Stimulated activated CD4-positive, alpha-beta T cell treated with anti-CD3 and anti-CD28 coated beads, Interleukin-1b, Interleukin-23, amount 100 ng/mL, for 48 hours (primary cell): ENCODE measurements at places on chromosomes 3 and 15.

GRCh38 chr15:83922649-83923294 lies 268.8 kb downstream of the ADAMTSL3 start:
- DNase-seq: no peak

DNA sequence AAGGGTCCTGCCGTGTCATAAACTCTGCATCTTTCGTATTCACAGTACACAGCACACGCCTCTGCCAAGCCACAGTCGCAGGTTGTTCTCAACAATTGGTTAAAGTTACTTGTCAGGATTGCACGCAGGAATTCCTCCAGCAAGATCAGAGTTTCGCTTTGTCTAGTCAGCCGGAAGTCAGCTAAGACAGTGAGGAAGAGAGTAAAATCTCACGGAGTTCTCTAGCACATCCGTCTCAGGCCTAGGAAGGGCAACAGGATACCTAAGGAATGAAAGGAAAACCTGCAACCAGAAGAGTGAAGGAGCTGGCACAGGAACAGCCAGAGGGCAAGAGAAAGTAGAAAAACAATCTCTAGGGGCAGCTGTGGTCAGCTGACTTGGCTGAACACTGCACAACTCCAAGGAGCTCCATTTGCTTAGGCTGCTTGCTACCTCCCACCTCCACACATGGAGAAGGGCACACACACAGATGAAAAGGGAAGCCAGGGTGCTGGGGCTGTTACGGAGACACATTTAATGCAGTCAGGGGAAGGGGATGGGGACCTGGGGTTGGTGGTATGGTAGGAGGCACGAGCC lies 23.7 kb downstream of the RORA start:
- no peak for DNase-seq

DNA sequence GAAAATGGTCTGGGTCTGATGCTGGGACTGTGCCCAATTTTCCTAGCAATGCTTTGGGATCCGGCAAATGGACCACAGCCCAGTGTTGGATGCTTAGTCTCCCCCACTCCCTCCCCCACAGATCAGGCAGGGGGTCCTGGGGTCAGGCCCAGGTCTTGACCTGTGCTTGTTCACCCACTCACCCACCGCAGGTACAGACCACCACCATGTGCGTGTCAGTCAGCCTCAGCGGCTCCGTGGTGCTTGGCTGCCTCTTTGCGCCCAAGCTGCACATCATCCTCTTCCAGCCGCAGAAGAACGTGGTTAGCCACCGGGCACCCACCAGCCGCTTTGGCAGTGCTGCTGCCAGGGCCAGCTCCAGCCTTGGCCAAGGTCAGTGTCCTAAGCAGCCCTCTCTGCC lies 10.6 kb downstream of the GRM2 start:
- DNase-seq: no peak

DNA sequence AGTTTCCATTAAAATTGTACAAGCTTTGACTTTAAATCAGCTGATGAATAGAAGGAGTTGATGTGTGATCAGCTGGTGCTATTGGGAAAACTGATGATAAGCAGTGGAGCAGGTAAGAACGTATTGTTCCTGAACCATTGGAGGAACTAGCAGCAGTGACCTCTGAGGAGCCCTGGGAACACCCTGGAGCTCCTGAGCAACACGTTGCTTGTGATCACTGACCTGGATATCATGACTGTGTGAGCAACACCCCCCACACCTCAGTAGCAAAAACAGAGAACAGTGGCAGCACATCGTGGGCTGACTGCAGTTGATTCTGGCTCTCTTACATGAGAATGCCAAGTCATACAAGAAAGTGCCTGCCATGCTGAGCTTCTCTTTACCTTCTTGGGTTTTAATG lies 72.9 kb downstream of the BLM start:
- no peak for DNase-seq

DNA sequence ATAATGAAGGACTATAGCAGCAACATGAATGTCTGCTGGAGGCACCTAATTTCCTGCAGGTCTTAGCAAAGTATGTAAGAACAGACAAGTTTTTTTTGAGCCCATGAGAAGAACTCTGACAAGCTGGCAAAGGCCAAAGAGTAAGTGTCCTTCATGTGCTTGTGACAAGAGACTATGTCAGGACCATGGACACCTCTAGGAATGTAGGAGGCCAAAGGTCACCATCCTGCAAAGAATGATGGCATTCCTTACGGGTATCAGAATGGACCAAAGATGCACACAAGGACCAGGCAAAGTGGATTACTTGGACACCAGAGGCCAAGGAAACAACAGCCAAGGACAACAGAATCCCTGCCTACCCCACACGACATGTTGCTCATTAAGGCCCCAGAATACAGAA lies 858.5 kb upstream of the CFAP20DC start:
- DNase-seq: no peak

- no peak for DNase-seq
Observed at GRCh38 chr3:3625544-3626271, 173.5 kb upstream of the LRRN1 start.

DNA sequence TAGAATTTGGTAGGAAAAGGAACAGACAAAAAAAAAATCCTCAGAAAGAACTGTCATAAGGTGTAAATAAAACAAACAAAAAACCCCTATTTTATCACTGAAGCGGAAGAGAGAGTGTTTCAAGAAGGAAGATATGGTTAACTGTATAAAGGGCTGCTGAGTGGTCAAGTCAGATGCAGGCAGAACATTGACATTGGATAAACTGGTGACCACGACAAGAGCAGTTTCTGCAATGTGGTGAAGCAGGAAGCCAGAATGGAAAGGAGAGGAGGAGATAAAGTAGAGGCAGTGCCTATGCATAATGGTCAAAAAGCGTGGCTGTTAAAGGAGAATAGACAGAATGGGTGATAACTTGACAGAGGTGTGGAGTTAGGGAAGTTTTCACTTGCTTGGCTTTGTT lies 75.3 kb downstream of the CYP19A1 start:
- DNase-seq: no peak

DNA sequence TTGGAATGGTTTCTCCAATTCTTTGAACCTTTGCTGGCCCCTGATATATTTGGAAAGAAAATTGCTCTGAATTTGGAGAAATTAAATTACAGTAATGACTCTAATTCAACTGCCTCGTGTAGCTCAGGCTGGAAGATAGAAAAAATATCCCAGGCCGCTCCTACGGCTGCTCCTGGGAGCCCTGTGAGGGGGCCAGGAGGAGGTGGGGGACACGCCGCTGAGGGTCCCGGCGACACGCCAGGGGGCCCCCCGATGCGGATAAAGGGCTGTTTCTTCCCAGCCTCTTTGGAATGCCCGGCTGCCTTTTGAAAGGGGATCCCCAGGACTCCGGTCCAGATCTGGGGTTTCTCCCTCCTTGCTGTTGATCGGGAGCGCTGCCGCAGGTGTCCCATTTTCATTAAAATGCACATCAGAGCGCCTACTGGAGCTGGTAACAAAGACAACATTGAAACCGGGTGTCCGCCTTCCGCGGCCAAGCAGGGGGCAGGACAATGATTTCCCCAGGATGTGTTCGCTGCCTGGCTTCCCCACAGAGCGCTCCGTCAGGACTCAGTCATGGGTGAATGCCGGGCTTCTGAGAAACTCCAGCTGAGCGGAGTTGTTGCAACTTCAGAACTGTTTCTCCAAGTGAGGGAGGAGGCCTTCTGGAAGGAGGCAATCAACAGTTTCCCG lies 200.1 kb upstream of the KBTBD8 start:
- no peak for DNase-seq

GRCh38 chr3:123817413-123817812 lies 66.7 kb downstream of the MYLK start:
- no peak for DNase-seq

DNA sequence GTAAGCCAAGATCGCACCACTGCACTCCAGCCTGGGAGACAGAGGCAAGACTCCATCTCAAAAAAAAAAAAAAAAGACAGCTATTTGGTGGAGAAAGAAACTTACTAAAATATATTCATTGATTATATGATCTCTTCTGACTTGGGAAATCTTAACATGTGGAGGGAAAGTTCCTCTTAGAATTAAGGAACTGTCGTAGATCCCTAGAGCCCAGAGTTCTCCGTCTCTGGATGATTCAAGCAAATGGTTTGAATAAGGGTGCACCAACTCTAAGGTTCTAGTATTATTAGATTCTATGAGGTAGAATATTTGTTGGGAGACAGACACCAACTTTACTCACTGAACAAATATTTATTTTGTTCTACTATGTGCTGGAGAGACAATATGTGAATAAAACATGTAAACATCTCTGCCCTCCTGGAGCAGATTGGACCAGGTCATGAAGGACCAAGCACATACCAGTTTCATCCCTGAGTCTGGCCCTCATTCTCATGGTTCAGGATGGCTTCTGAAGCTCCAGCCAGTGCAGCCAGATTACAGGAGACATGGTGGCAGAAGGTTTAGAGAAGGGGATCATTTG lies 129.7 kb downstream of the MITF start:
- no peak for DNase-seq

GRCh38 chr3:143977341-143978262 lies 6.0 kb downstream of the DIPK2A start:
- DNase-seq: no peak

DNA sequence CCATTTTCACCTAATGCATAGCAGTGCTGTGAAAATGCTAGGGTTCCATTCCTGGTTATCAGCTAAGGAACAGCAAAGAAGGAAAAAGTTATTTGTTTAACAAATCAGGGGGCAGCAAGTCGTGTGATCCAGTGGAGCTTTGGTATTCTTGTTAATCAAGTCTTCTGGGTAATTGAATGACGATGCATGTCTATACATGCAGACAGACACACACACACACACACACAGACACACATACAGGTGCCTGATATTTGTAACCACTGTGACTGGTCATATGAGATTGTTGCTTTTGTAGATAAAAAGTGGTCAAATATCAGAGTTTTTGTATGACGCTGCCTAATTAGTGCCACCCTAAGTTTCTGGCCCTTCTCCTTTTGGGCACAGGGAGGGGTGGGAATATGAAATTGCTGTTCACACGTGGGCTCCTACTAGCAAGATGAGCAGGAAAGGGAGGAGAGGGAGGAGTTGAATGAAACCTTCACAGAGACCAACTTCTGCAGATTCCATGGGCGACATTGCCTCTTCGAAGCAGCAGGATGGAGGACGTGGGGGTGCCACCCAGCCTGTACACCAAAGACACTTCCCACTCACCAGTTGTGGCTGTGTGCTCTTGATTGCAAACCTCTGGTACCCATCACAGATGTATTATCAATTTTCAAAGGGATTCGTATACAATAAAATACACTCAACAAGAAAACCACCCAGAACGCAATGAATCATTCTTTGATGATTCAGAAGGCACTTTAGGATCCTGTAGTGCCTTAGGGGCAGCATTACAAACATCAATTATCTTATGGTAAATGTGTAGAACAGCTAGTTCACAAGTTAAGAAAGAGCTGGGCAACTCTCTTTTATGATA lies 281.9 kb upstream of the ICE2 start:
- DNase-seq: peak; percentile 18

- peak; percentile 49 for DNase-seq
Observed at GRCh38 chr3:15535732-15536131, 14.2 kb upstream of the COLQ start.

GRCh38 chr3:115520651-115521245 lies 102.6 kb upstream of the GAP43 start:
- no peak for DNase-seq

DNA sequence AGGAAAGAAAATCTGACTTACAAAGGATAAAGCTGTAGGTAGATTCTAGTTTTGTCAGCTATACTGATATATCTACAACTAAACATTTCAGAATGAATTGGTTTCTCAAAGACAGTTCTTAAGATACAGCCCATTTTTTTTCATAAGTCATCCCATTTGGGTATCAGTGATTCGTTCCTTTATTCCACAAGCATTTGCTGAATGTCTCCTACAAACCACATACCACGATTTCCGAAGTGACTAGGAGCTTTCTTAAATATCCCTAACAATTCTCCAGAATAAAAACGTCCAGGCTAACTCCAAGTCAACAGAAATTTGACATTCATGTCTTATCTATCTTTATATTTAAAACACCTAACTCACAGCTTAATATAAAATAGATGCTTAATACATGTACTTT lies 59.8 kb downstream of the TP53BP1 start:
- DNase-seq: no peak

DNA sequence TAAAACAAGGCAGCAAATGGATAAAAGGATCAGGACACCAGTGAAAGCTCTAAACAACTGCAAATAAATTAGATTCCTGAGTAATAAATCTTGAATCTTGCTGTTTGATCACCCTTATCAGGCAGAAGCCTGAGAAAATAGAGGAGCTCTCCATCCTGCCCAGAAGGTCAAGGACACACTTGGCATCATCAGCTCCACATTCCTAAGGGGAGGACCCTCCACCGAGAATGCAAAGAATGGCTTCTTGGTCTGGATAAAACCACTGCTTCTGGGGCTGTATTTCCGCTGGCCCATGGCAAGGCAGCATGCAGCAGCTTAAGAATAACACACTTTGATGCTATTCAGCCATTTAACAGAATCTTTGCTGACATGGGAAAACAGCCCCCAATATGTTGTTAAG lies 108.9 kb upstream of the TSC22D2 start:
- DNase-seq: no peak

- DNase-seq: no peak
Observed at GRCh38 chr3:131361464-131362421, 19.8 kb upstream of the NUDT16 start.

GRCh38 chr15:75554717-75555116 lies 24.4 kb downstream of the PTPN9 start:
- DNase-seq: no peak

DNA sequence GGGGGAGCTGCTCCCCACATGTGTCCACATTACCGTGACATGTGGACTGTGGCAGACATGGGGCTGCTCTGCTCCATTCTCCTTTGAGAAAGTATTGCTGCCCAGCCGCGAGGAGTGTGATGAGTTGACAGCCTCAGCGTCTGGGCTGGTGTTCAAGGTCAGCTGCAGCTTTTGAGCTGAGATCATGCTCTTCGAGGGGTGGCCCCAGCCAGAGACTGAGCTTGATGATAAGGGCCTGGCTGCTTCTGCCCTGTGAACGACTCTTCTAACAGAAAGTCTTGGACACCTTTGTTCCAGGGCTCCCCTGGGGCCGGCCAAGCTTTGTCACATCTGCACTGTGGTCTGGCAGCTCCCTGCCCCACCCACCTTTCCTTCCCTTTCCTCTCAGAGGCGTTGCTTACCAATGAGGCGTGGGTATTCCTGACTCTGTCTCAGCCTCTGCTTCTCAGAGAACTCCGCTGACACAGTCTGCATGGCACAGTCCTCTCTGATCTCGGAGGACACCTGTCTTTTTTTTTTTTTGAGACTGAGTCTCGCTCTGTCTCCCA lies 86.6 kb downstream of the CHRD start:
- DNase-seq: no peak

DNA sequence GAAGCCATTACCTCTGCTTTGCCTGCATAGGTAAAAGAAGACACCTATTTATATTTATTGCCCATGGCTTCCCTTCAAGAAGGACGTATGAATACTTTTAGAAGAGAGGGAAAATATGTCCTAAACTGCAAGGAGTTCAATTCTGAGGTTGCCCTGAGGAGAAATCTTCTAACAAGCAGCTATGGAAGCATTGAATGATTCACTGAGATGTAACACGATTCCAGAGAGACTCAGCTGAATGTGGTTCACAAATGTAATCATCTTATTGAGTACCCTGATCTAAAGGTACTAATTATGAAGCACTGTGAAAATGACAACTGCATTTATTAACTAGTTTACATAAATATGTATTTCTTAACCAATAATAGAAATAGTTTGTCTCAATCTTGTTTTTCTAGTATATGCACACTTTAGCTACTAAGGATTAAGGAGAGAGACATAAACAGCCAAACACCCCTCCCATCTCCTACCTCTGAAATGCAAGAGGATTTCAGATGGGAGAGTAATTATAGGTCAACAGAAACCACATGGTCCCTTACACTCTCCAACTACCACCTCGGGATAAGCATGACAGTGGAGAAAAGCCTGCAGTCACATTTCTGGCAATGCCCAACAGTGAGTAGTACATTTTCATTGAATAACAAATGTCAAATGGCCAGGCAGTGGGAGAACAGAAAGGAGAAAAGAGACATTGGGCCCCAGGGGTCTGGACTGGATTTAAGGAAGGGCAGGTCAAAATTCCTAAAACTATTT lies 506.2 kb upstream of the IL12A start:
- no peak for DNase-seq
